ENCODE measurements at places on chromosomes 16 and 17.
A peak's percentile ranks its signal among the peaks of the same experiment; 100 is the strongest.

GRCh38 chr17:57864273-57864672 lies 14.4 kb upstream of the MRPS23 start:
- peak; percentile 43 for DNase-seq

DNA sequence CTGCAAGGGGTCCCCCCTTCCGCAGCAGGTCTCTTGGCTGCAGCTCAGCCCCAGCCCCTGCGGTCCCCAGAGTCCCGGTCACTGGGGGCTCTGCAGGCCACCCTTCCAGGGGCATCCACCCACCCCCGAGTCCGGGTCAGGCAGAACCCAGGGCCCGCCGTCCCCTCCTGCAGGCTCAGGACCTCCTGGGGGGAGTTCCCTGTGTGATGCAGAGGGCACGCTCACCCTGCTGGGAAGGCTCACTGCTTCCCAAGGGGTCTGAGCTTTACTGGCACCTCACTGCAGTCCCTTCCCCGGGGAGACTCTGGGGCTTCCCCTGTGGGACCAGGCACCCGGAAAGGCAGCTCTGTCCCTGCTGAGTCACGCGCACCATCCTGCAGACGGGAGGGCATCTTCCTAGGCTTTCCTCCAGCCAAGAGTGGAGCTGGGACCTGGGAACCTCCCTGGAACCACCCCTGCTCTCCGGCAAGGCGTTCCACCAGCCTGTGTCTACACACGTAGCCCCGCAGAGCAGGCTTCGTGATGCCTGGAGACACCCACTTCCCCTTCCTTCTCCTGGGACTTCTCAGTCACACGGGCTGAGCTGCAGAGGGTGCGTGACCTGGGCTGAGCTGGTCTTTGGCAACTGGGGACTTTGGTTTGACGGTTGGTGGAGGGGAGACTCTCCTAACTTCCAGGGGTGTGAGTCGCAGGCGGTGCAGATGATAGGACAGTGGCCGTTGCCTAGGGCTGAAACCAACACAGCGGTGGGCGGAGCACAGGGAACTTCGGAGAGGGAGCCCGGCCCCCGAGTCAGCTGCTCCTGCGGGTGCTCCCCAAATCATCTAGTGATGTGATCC lies 23.4 kb downstream of the SLC25A10 start:
- DNase-seq = peak; percentile 70

- DNase-seq = peak; percentile 90
These were observed 22.5 kb downstream of the EIF4A3 start for GRCh38 chr17:80124351-80124981.

DNA sequence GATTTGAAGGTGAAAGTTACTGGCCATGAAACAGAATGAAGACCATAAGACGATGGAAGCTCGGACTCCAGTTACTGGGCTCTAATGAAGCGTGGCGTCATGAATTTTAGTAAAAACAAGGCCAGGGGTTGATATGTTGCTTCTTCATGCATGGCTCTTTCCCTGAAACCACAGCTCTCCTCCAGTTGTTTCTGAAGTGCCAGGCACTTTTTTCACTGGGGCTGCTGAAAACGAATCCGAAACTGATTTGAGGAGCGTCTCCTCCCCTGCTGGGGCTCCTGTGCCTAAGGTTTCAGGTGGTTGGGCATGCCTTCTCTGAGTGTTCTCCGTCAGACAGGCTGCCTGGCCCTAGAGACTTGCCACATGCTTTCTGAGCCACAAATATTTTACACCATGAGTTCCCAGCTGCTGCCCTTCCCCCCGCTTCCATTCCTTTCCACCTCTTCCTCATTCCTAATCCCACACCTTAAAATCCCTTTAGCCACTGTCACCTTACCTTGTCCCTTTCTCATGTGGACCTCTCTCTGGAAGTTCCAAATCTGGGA lies 3.7 kb upstream of the MYL4 start:
- peak; percentile 95 for DNase-seq

DNA sequence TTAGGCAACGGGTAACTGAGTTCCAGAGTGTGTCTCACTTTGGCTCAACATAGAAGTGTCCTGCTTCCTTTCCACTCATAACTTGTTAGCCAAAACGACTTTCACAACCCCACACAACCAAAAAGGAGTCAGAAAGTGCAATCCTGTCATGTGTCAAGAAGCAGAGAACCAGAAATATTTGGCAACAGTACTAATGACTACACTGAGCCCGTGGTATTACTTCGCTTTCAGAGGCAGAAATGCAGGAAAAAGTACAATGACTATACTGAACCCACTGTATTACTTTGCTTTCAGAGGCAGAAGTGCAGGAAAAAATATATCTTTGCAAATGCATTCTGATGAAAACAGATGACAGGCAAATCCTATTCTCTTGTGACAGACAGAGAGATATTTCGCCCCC lies 484.6 kb downstream of the KIF2B start:
- no peak for DNase-seq

- peak; percentile 90 for DNase-seq
These were observed 1.3 kb upstream of the ACTG1 start for GRCh38 chr17:81513753-81514488.

DNA sequence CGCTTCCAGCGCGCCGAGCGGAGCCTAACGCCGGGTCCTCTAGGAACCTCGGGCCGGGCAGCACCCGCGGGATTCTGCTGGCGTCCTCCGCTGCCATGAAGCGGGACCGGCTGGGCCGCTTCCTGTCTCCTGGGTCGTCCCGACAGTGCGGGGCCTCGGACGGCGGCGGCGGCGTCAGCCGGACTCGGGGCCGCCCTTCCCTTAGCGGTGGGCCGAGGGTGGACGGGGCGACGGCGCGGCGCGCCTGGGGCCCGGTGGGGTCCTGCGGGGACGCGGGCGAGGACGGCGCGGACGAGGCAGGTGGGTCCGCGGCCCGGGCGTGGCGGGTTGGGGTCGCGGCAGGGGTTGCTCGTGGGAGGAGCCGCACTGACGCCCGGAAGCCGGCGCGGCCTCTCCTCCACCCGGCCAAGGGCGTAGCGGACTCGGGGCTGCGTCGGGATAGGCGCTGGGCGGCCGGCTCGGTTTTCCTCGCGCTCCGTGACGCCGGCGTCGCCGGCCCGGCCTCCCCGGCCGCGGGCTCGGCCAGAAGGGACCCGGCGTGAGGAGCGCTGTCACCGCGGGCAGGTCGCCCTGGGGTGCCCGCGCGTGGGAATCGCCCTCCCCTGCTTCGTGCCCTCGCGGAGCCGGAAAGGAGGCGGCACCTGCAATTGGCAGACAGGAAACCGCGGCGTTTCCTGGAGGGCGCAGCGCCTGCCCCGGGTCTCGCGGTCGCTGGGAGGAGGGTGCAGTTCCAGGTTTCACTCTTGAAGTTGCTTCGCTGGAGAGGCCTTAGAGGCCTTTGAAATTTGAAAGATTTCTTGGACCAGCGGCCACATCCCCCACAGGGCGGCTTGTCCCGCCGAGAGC lies 432 bp downstream of the ZNF276 start:
- peak; percentile 77 for DNase-seq

DNA sequence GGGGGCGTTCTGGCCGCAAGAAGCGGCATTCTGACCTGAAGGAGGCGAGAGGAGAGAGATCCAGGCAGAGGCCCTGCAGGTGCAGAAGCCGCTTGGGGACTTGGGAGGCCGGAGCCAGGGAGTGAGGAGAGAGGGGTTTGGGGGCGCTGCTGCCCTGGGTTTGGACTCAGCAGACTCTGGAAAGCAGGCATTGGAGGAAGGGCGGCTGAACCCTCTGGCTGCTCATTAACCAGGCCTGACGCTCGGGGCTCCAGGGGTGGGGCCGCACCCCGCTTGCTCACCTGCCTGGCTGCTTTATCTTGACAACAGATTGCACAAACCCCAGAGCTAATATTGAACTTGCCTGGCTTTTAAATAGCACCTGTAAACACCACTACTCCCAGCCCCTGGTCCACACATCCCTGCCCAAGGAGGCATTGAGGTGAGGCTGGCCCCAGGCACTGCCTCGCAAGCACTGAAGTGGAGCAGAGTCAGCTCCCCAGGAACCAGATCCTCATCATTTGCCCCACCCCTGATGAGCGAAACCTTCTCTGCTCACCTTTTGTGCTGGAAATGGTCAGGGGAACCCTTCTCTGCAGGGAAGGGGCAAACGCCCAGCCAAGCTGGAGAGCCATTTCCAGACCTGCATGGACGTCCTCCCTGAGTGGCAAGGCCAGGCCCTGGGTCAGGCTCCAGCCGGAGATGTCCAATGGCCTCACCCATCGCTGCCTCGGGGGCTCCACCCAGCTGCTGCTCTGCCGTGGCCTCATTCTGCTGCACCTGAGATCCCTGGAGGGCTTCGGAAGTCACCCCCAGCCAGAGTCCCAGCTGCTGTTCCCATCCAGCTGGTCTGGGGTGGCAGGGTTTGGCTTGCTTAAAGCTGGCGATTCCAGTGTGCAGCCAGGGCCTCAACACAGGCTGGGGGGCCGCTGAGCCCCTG lies 190.2 kb upstream of the GSE1 start:
- DNase-seq = no peak

GRCh38 chr17:47820033-47820789 lies 1.4 kb downstream of the OSBPL7 start:
- DNase-seq = peak; percentile 77

GRCh38 chr16:29158785-29159184 lies 173.9 kb downstream of the LAT start:
- no peak for DNase-seq

GRCh38 chr17:31491376-31492131 lies 100.1 kb downstream of the RAB11FIP4 start:
- no peak for DNase-seq

GRCh38 chr16:84699147-84699711 lies 571 bp upstream of the USP10 start:
- DNase-seq = no peak

DNA sequence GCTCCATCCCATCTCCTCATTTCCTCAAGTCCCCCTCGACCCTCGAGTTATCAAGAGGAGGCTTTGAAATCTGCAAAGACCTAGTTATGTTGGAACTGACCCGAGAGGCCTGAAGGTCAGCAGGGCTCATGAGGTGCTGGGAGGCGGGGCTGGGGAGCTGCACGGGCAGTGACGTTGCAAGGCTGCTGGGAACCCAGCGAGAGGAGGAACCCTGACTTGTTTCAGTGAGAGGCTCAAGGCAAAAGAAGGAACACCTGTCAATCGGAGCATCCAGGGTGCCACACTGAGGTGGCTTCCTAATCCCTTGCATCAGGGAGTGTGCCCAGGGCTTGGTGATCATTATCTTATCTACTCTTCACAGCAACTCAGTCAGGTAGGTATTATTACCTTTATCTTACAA lies 86.9 kb downstream of the CDH11 start:
- DNase-seq = no peak
